ENCODE measurements at places on chromosomes 11 and 22.

DNA sequence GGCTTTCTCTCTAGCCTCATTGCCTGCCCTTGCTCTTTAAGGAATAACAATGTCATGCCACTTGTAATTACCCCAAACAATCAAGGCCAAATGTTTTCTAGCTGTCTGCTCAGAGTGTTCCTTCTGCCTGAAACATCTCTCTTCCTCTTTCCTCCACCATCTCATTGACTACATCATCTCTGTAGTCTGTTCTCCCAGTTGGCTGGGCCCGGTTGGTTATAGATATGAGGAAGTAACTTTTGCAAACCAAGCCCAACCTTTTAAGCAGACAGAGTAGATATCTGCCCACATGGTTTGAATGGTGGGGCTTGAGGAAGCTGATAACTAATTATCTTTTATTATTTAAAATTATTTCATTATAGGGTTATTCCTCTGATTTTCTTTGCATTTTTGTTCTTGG, 104.5 kb downstream of the NTM start:
- ATAC-seq = no peak

DNA sequence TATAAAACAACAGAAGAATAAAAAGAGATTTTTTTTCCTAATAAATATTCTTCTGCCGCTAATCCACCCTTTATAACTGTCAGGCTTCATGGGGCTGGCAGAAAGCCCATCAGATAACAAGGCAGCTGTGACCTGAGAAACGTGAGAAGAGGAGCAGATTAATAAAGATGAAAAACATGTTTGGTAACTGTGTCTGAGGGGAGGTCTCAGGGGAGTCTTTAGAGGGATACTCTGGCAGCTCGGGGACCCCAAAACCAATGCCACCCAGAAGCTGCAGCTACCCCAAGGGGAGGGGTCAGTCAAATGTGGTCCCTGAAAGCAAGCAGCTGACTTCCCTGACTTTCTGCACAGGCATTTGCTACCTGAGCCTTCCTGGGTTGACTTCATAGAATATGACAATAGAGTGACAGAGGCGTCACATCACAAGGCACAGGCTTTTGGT, 48.4 kb upstream of the POU2AF1 start:
- no peak for ATAC-seq

- peak; percentile 34 for ATAC-seq
These were observed 75.3 kb downstream of the PDE2A start for GRCh38 chr11:72598906-72599305.

DNA sequence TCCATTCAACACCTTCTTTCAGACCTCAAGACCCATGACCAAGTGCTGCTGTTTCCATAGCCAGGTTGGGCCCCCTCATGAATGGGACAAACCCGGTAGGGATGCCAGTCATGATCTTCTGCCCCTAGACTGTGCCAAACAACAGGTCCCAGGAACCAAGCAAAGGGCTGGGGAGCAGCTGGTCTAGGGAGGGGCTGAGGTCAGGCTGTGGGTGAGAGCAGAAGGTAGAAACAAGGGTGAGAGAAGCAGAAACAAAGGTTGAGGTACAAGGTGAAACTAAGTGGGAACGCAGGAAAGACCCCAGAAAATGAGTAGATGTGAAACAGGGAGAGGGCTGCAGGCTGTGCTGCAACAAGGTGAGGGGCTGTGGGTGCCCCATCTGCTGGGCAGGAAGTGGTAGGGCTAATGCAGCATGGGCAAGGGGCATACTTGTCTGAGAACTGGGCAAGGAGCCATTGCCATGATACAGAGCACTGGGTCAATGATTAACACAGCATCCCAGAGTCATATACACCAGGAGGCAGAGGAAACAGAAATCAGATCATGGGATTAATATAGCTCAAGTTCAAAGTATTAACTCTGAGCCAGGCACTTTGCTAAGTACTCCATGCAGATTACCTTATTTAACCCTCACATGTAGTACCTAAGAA, 45.9 kb downstream of the SLC1A2 start:
- no peak for ATAC-seq

DNA sequence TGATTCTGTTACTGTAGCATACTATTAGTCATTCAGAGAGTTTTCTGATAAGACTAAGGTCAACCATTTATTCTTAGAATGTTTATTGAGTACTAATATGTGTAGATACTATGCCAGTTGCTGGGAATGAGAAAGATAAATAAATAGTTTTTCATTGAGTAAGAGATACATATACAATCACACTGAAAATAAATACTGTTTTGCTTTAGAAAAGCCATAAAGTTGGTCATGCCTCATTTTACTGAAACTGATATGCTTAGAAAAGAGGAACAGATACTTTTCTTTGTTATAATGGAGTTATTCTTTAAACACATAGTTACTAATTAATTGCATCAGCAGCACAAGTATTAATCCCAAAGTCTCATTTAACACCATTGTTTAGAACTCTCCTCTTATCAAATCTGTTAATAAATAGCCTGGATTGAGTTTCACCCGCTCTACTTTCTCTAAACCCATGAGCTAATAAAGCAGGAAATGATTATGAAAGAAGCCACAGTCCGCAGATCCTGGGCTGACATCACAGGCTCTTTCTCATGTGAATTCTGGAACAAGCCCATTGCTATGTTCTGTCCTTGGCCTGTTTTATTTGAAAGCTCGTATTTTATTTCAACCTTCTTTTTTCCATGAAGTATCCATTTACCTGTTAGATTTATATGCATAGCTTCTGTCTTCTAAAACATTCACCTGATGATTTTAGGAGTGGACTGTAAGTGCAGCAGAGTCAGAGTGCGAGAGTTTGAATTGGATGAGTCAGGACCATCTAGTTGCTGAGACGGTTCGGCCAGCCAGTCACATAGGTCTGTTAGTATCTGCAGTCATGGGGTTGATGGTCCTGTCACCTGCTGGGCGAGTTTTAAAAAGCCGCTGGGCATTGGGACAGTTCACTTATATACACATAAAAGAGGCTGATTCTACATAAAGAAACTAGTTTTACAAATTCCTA, 35.5 kb downstream of the PIWIL4 start:
- ATAC-seq = peak; percentile 80

- no peak for ATAC-seq
These were observed 118.6 kb downstream of the GRIK4 start for GRCh38 chr11:120630122-120630521.

GRCh38 chr11:74325649-74326645, 14.5 kb upstream of the P4HA3 start:
- peak; percentile 72 for ATAC-seq

DNA sequence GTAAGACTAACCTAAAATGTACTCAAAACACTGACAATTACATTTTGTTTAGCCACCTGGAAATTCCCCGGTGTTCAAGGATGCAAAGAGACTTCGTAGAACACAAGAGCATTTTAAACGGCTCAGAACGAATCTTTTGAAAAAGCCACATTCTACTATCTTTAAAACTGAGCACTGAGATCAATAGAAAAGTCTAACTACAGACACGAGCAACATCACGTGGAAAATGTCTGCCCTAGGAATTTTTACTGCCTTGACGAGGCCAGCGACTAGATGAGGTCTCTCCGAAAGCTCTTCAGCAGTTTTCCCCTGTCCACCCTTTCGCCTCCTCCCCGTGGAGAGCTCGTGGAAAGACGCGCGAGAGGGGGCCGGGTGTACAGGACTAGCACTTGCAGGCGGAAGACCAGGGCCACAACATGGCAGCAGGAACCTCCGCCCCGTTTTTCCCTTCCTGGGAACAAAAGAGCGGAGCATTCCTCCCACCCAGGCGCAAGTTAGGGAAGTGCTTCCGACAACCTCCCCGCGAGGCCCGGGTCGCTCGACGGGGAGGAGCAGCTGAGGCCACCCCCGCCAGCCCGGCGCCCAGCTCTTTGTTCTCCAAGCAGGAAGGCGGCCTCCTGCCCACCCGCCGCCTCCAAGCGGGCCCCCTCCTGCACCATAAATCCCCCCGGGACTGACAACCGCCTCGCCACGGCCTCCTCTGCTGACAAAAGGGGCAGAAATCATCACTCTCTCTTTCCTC, 1.1 kb downstream of the EIF4G2 start:
- peak; percentile 20 for ATAC-seq

DNA sequence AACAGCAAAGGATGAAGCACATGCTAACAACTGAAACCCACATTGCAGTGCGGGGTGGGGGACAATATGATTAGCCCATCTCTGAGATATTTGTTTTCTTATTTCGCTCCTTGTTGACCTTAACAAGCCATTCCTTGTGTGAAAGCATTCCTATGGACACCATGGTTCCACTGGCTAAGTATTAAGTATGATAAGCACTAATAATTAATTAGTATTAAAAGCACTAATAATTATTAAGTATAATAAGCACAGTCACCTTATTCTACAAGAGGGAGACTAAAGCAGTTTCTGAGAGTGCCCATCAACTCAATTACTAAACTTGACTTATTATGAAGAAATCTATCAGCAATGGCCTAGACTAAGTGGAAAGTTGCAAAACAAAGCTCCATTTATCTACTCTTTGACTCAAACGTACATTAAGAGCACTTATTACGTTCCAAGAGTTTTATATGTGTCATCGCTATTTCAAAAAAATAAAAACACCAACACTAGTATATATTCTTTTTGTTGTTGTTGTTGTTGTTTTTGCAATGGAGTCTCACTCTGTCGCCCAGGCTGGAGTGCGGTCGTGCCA, 65.3 kb downstream of the RBFOX2 start:
- no peak for ATAC-seq

DNA sequence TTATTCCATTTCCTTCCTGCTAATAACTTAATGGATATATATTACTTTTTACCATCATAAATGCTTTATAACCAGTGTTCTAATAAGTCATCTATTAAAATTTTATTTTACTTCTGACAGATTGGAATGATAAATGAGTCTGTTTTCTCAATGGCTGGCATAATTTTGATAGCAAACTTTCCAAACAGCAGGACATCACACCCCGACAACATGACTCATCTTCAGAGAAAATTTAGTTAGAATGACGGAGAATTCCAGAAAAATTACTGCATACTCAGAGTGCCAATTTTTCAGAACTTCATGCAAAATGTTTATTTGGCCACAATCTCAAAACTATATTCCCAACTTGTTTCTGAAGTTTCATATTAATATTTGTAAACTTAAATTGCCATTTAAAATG, 174.4 kb downstream of the SWAP70 start:
- no peak for ATAC-seq

DNA sequence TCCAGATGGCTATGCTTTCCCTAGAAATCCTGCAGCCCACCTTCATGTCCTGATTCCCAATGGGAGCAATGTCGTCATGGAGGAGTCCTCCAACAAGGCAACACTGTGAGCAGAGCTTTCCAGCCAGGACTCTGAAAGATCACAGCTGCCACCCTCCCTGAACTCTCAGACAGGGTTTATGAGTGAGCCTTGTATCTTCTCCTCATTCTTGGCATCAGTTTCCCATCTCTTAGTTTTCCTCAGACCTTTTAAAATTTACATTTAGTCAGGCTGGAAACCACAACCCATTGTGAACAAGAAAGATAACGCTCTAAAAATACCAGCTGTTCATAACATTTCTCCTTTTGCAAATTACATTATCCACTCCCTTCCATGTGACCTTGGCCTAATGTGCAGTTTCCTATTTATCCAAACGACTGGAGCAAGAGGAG, 15.6 kb upstream of the LYVE1 start:
- no peak for ATAC-seq

DNA sequence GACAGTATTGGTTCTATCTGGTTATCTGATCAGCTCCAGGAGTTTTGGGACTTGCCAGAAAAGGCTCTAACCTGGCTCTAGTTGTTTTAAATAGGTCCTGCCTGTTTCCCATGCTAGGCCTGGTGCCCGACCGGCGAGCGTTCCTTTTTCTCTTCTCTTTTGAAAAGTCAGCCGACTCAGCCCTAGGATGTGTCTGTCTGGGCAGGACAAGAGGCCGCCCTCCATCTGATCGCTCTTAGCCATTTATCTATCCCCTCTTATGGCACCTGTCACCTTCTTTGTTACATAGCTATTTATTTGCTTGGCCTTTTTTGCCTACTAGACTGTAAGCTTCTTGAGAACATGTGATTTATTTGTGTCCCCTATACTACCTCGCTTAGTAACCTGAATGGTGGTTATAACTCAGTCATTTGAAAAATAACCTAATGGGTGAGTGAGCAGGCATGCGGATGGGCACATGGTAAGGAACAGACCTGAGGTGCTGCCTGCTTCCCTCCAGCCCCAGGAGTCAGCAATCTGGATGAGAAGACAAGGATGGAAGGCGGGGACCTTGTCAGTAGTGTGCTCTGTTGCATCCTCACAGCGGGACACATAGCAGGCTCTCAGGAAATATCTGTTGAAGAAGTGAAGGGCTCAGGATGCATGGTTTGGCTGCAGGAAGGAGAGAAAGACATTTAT, 108.4 kb downstream of the ZBTB16 start:
- no peak for ATAC-seq

- no peak for ATAC-seq
These were observed 20.8 kb downstream of the TIMP3 start for GRCh38 chr22:32822179-32822877.

- peak; percentile 79 for ATAC-seq
These were observed at the start of gene GPR137 for GRCh38 chr11:64284962-64285884. TSS of gene GPR137 (plus strand) at chr11:64285848. CDS start at chr11:64286525, 677 bp downstream.

DNA sequence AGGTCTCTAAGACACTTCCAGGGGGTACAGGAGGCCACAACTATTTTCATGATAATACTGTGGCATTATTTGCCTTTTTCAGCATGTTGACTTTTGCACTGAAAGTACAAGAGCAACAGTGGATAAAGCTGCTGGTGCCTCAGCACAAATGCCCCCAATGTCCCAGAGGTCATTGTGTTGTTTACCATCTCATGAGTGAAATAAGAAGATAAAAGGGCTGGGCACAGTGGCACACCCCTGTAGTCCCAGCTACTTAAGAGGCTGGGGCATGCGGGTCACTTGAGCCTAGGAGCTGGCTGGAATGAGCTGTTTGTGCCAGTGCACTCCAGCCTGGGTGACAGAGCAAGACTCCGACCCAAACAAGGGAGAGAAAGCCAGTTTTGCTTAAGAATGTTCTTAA, 72.6 kb upstream of the RAB1B start:
- ATAC-seq = no peak

DNA sequence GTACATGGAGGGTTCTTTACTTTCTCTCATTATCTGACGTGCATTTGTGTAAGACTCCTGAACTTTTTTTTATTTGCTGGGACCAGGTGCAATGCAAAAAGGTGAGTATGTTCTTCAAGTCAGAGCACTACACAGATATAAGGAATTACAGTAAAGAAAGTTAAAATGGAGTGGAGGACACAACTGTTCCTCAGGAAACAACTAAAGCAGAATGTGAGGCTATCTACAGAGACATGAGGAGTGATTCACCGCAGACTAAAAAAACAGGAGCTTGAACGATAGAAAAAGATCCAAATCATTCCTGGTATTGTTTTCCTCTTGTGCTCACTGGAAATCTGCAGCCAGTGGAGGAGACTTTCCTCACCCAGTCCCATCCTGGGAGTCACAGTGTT, 106.2 kb downstream of the ABTB2 start:
- peak; percentile 16 for ATAC-seq

- ATAC-seq = no peak
These were observed 36.1 kb downstream of the PDGFD start for GRCh38 chr11:104127828-104128227.

GRCh38 chr11:79344753-79345294, 96.0 kb downstream of the TENM4 start:
- no peak for ATAC-seq

DNA sequence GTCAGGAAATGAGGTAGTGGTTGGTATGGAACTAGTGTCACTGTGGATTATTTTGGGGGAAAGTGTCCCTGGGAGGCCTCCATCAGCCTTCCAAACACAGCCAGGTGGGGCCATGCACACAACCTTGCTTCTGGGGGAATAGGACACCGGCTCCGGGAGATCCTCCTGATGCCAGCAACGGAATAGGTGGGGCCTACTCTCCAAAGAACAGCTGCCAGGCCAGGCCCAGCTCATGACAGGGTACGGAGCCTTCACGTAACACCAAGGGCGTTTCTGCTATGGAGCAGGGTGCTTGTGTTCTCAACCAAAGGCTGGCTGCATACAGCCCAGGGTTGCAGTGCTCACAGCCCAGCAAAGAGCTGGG, 30.6 kb upstream of the LINC01488 start:
- ATAC-seq = peak; percentile 39
